ENCODE measurements at places on chromosomes 13 and 19. TPM values are rescaled to one million over a fixed set of nuclear protein-coding genes. Genes with fewer than 3 reads are reported as not detected.

SOX1 gene
- total RNA-seq, result not detected

ZNF45 gene
- 15.1 TPM for total RNA-seq

MED29 gene
- 55.0 TPM for total RNA-seq

CEACAM21 gene
- 1.1 TPM for total RNA-seq

ZNF230 gene
- 4.4 TPM for total RNA-seq
